ENCODE measurements at places on chromosomes 7 and 10.

DNA sequence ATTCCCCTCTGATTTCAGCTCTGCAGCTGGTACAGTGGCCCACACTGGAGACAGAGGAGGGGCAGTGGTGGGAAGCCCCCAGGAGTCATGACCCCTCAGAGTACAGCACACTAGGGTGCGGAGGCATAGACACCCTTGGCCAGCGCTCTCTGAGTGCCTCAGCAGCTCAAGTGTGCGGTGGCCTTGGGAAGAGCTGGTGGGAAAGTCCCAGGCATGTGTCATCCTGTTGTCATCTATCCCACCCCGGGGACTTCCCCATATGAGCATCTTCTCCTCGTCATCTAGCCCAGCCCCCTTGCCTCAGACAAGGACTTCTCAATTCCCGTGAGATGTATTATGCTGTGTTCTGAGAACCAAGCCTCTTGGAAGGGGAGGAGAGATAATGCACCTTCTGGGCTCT lies 15.6 kb upstream of the PPIF start:
- peak; percentile 83 for DNase-seq

DNA sequence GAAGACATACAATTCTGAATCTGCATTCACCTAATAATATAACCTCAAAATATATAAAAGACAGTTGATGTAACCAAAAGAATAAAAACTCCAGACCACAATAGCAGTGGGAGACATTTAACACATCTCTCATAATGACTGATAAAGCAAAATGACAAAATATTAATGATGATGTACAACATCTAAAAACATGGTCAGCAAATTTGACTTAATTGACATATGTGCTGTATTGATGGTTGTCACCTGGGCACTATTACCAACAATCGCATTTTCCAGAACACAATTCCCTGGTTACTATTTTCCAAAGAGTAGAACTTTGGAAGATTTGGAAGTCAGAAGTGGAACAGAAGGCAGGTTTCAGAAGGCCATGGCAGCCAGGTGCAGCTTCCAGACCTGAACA lies 899.5 kb upstream of the CELF2 start:
- DNase-seq: no peak

DNA sequence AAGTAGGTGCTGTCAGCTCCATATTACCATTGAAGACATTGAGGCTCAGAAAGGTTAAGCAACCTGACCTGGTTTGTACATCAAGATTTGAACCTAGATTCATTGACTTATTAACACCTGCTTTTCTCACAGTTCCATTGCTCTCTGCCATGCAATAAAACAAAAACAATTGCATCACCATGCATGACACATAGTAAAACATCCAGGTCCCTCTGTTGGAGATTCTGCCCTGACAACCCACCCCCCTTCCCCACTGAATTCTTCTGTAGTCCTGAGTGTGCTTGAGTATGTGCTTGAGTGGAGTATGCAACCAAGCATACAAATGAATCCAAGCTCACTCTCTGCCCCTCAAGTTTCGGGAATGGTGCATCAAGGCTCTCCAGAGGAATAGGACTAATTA lies 6.0 kb upstream of the LMBR1 start:
- no peak for DNase-seq

DNA sequence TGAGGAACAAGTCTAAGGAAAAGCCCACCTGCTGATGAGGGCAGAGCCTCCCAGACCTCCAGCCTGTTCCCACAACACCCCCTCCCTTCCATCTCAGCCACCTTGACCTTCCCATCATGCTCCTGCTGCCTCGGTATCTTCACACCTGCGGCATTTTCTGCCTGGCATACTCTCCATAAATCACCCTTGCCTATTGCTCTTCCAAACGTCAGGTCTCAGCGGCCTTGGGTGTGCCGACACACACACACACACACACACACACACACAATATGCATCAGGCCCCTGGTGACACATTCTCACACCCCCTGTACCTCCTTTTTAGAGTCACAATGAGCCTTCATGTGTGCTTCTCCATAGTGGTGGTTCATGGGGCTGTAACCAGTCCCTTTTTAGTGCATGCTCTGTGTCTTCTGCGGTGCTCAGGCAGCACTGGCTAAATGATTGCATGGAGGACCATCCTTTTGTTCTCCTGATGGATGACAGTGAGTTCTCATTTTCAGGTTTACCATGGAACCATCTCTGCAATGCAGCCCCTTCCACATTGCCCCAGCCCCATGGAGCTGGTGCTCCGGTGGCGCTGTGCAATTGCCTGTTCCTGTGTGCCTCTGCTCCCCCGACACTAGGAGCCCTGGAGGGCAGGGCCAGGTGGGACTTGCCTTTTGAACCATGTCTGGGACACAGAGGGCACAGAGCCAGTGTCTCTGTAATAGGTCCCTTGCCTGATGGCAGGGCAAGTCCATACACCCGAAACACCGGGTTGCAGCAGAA lies 4.5 kb downstream of the ADIRF start:
- DNase-seq: no peak

GRCh38 chr7:158588085-158588877 lies 658 bp upstream of the PTPRN2 start:
- DNase-seq: no peak

DNA sequence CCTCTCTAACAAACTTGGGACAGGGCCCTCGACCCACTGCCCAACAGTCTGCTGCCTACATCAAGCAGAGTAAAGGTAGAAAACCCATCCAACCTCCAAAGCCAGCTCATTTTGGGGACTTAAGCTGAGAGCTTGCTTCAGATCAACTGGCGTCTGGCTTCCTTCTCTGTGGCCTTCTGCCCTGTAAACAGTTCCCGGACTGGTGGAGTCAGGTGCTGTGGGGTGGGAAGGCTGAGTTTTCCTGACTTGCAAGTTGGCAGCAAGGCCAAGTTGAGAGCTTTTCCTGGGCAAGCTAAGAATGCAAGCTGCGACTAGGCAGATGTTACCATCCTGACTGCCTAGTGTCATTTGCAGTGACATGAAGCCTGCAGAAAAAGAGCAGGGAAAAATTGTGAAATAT lies 3.7 kb downstream of the GALNT17 start:
- DNase-seq: no peak

- no peak for DNase-seq
Measured at GRCh38 chr7:140249036-140249806, 72.4 kb upstream of the KDM7A start.

GRCh38 chr7:20449176-20449575 lies 118.5 kb downstream of the ITGB8 start:
- no peak for DNase-seq

- no peak for DNase-seq
Measured at GRCh38 chr7:28674359-28674782, 262.1 kb downstream of the CREB5 start.

DNA sequence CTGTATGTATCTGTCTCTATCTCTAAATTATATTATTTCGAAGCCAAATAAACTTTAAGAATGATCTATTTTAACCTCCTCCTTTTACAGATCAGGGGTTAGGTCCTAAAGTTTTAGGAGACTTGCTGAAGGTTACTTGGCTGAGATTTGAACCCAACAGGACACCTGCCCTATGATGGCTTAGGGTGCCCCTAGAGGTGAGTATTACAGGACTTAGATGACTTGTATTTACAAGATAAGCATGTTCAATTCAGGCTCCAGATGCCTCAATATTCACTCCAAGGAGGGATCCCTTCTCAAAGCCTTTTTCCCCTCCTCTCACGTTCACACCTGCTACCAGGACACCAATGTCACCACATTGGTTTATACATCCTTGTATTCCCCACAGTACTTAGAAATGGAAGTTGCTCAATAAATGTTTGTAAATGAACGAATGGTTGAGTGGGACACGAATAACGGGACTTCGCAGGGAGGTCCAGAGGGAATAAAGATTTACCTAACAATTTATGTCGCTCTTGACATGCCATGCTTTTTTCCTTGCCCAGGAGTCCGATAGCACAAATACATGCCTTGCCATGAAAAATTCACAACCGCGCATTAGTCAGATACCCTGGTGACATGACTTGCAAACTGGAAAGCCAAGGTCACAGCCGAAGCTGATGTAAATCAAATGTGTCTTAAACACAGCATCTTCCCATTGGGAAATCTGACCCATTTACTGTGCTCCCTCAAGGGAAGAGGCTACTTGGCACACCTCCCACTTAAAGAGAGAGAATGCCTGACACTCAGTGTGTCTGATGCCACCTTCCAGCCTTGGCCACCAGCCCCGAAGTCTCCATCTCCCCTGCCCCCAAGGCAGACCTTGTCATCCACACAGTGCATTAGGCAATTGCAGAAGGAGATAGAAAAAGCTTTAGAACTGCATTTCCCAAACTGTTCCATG lies 872.2 kb upstream of the AUTS2 start:
- DNase-seq: no peak

DNA sequence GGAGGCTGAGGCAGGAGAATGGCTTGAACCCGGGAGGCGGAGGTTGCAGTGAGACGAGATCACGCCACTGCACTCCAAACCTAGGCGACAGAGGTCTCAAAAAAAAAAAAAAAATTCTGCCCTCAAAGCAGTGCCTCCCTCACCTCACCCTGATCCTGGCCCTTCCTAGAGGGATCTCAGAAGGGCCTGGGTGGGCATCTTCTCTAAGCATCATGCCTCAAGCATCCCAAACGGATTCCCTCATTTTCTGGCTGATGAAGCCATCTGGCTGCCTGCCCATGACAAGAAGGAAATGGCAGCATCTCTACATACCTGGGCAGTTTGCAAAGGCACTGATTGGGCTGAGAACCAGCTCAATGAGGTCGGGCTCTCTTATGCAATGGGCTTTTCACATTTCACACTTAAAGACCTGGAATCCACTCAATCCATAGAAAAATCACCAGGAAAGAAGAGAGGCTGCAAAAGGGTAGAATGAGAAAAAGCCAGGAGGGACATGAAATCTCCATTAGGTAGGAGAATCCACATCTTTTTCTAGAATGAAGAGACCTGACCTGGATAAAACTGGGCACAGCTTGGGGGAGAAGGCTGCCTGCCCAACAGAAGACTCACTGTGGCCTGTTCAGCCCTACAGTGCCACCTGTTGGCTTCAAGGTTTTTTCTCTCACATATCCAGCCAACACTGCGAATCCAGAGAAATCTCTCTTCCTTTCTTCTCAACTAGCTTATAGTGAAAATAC lies 48.1 kb downstream of the PDLIM1 start:
- no peak for DNase-seq

- no peak for DNase-seq
Measured at GRCh38 chr7:32660936-32661335, 165.6 kb downstream of the AVL9 start.

- DNase-seq: no peak
Measured at GRCh38 chr10:131899695-131900349, 986 bp upstream of the PPP2R2D start.

DNA sequence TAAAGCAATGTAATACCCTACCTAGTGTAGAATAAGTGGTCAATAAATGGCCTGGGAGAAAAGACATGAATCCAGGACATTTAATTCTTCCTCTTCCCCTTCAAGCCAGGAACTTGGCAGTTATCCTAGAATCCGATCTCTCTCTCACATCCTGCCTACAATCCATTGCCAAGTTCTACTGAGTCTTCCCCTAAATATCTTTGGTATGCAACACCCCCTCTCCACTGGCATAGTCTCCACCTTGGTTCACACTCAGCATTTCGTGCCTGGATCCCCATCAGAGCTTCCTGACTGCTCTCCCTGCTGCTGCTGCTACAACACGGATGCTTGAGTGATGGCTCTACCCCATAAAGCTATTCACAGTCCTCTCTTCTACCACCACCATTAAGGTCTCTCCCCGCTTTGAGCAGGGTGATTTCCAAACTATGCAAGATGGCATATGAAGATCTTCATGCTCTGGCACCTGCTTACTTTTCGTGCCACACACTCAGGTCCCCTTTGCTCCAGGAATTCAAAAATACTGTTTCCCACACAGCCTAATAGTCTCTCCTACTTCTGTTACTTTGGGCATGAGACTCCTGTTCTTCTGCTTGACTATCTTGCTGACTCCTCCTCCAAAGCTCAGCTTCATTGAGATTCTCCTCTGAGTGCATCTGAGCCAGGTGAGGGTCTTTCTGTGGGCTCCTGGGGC lies 4.8 kb downstream of the ANK3 start:
- DNase-seq: no peak

DNA sequence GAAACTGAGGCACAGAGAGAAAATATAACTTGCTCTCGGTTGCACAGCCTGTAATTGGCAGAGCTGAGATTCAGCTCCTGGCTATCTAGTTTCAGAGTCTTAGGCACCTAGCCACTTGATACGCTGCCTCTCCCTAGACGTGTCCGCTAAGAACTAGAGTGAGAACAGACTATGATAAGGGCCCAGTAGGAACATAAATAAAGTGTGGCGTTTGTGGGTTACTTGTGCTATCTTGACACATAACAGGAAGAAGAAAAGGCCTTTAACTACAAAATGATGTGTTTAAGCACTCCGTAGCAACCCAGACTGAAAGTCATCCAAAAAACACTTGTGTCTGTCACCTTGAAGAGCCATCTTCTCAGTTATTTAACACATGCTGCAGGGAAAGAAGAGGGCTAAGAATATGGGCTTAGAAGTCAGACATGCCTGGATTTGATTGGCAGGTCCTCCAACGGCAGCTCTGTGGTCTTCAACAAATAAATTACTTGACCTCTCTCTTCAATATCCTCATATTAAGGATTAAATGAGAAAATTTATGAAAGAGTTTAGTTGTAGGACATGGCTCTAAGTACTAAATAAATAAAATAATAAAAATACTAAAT lies 96.2 kb downstream of the SGMS1 start:
- no peak for DNase-seq

- no peak for DNase-seq
Measured at GRCh38 chr7:157974678-157975230, 612.9 kb downstream of the PTPRN2 start.

DNA sequence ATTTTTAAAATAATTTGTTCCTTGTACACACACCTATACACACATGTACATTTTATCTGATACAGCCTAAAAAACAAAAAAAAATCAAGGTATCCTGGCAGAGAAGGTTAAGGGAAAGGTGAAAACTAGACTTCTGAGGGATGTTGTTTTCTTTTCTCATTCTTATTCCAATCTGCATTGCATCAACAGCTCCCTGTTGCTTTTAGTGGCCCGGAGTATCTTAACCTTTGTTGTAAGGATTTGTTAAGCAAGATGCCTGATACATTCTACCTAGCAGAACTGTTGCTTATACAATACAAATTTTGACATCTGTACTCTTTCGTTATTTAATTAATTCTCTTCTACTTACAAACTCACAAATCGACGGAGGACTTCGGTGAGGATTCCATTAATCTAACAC lies 167.4 kb downstream of the GNAI1 start:
- no peak for DNase-seq

GRCh38 chr10:116254422-116255155 lies 18.4 kb downstream of the GFRA1 start:
- no peak for DNase-seq
